Colonic mucosa (tissue), 4 donors: ENCODE measurements at places on chromosomes 1 and 21.
A peak's percentile ranks its signal among the peaks of the same experiment; 100 is the strongest.

DNA sequence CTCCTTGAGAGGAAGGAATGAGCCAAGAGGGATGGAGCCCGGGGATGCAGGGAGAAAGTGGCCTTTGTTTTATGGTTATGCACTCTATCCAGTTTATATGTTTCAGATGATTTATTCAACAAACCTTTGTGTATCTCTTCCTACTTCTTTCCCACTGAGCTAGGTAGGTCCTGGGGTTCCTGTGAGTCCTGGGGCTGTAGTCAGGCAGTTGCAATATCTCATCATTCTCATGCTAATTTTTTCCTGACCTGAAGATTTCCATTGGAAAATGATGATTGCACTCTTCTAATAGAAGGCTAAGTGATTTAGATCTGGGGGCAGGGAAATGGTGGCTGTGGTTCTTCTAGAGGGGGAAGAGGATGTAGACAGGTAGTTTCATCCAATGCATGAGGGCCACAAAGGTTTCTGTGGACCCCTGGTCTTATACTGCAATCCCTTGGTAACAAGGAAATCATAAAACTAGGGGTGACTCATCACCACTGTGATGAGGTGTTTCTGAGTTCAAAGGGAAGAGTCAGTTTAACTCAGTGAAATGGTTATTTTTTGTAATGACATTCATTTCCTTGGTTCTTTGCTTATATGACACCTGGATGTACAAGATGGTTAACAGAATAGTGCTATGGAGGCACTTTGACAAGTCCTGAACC, 20.2 kb downstream of the B3GALT5 start:
- DNase-seq = peak; percentile 18

DNA sequence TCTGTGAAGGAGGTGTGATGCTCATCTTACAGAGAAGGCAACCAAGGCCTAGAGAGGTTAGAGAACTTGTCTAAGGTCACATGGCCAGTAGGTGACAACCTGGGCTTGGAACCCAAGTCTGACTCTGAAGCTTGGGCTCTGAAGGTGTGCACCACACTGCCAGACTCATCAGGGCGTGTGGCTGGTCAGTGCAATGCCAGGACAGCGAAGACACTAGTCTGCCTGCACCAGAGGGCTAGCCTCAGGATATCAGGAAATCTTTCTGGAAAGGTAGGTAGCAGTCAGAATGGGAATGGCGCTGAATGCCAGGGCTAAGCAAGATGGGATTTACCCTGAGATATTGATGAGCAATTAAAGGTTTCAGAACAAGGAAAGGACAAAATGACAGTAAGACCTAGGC, 34.9 kb downstream of the ELK4 start:
- DNase-seq = no peak

- DNase-seq = no peak
These were observed 42.9 kb downstream of the VPS13D start for GRCh38 chr1:12272770-12273169.

DNA sequence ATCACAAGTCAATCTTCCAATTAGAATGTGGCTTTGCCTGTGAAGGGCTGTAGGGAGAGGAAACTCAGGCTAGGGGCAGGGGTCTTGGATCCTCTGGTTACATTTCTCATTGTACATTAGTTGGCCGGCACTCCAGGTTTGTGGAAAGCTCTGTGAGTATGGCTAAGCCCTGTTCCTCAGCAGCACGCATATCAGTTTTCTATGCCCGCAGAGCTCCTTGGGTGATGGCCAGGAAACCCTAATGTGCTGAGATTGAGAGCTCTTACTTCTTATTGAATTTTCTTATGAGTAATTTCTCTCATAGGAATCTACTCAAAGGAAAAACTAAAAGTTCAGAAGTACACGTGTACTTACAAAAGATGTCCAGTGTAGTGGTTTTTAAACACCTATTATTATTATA, 30.7 kb upstream of the STMN1 start:
- no peak for DNase-seq

DNA sequence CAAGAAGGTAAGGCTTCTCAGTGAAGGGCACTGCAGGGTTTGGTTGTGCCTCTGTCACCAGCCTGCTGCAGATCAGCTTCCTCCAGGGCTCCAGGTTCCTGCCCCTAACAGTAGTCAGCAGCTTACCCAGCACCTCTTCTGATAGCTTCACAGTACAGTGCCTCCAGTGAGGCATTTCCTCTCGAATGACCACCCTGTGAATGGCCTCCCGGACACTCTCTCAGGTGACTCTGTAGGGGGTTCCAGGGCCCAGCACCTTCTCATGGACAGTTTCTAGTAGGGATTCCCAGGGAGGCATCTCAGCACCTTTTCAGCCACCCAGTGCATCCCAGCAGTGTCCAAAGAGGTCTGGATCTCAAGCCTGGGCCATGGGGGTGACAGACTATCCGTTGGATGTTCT, 28.4 kb downstream of the USP48 start:
- DNase-seq = no peak

- peak; percentile 36 for DNase-seq
These were observed 1.0 kb downstream of the GALNT2 start for GRCh38 chr1:230067871-230068620.

DNA sequence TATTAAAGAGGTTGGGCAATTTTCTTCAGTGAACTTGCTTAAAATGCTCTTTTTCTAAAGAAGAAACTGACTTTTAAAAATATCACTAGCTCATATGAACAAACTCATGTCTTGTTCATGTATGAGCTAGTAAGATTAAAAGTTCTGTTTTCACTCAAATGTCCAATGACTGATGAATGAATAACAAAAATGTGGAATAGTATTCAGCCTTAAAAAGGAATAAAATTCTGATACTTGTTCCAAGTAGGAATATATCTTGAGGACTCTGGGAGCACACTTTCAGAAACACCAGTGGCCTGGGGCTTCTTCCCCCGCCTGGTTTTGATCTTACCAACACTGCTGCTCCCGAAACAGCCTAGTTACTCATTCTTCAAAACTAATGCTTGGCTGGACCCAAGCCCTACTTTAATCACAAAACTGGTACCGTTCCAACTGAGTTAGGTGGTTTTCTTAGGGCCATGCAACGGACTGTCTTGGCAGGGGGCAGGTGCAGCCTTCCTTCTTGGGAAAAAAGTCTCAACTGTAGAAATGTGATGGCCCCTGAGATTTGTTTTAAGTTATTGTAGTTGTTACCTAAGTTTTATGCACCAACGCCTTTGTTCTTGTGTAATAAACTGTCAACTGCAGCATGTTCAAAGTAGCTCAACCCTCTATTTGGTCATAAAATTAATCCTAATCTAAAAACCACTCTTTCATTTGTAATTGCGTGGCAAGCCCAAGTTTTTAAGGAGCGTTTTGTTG, 116.0 kb downstream of the ETS2 start:
- peak; percentile 59 for DNase-seq

DNA sequence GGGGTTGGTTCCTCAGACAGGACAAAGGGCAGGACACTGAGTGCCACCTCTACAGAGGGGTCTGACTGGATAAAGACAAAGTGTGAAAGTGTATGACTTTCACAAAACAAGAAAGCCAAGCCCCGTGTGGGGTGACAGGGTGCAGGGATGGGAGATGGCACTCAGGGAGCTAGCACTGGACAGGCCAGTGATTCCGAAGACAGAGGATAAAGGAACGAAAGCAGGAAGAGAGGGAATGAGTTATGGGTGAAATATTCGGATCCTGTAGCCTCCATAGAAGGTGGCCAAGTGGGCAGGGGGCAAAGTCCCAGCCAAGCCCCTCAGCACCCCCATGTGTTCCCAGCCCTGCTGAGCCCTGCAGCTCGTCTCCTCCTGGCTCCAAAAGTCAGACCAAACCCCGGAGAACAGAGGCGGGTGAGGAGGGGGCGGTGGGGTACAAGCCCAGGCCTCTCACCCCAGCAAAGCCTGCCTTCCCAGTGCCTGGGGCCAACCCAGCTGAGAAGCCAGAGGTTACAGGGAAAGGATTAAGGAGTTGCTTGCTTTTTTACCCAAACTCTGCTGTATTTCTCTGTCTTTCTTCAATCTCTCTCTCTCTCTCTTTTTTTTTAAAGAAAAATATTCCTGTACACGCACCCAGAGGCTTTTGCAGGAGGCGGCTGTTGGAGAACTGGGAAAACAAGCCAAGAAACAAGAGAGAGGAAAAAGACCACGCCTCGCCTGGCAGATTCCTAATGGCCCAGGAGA, 14.0 kb upstream of the WASF2 start:
- no peak for DNase-seq

GRCh38 chr1:1938613-1939295, 19.7 kb upstream of the TMEM52 start:
- no peak for DNase-seq

DNA sequence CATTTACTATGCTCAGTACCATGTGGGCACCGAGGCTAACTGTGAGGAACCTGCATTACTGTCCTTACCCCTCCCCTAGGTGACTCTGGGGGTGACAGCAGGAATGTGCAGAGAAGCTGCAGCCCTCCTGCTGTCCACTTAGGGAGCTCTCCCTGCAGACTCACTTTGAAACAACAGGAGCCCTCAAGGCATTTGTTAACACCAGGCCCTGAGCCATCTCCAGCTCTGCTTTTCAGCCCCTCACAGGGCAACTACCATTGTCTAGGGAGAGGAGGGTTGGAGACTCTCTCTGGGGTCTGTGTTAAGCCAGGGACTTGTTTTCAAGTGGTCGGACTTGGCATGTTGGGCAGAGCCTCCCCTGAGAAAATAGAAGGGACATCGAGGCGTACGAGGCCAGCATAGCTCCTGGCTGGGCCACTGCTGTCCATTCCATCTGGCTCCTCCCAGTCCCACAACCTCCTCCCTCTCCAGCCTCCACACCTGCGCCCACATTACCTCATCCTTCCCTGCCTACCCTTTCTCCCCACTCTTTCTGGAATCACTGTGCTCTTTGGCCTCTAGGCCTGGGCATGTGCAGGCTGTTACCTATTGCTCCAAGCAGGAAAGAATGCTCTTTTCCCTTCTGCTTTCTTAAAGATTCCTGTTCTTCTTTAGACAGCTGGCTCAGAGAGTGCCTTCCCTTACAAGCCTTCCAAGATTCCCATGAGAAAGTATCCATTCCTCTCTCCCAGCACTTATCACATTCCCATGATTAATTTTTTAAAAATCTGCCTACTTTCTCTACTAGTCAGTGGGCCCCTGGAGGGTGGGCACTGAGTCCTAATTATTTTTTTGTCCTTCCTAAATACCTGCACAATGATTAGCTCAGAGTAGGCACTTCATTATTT, 102.7 kb upstream of the GCLM start:
- DNase-seq = peak; percentile 58

DNA sequence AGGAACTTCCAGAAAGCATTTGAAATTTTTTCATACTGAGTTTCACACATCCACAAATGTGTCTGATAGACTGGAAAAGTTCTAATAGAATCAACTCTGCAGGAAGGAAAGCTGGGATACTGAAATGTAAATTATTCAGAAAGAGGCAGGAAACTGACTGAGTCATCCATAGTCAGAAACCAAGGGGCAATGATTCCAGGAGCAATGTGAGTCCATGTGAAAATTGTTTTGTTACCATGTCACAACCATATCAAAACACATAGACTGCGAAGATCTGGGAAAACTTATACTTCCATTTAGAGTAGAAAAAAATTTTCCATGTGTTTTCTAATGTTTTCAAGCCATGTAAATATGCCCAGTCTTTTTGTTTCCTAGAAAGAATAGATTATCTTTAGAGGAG, 142.3 kb upstream of the TMPRSS15 start:
- DNase-seq = no peak

DNA sequence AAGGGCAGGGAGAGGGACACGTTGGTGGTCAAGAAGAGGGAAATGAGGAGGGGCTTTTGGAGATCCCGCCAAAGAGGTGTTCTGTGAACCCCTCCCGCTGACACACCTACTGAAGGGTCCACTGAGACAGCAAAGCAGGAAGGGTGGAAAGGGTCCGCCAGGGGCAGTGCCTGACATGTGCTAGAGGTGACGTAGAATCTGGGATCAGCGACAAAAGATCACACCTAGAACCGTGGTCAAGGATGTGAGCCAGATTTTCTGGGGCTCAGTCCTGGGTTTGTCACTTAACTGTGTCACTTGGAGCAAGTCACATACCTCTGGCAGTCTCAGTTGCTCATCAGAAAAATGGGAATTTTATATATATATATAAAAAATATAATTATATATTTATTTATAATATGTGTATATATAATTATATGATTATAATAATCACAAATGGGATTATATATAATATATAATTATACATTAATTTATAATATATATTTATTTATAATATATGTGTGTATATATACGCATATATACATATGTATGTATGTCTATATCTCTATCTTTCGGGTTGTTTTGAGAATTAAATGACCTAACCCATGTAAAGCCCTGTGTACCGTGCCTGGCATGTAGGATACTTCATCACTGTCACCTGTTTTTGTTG, 35.0 kb upstream of the ATP5PO start:
- no peak for DNase-seq

DNA sequence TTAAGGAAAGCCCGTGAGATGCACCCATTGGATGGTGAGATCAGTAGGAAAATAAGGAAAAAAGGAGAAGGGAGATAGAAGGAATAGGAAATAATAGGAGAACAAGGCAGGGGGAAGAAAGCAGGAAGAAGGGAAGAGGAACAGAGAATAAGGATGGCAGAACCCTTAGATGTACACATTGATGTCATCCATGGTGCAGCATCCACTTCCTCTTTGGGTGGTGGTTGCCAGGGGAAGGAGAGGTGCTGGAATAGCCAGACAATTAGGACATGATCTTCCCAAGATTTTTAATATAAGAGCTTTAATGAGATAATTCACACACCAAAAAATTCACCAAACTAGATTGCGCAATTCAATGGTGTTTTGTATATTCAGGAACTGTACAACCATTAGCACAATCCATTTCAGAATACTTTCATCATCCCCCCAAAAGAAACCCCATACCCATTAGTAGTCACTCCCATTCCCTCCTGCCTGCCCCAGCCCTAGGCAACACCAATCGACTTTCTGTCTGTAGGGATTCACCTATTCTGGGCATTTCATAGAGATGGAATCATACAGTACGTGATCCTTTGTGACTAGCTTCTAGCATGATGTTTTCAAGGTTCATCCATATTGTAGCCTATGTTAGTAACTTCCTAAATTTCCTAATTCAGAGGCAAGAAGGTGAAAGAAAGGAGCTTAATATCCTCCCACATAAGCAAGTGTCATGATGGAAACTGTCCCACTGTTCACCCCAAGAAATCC, 121.4 kb downstream of the PLXNA2 start:
- DNase-seq = no peak

DNA sequence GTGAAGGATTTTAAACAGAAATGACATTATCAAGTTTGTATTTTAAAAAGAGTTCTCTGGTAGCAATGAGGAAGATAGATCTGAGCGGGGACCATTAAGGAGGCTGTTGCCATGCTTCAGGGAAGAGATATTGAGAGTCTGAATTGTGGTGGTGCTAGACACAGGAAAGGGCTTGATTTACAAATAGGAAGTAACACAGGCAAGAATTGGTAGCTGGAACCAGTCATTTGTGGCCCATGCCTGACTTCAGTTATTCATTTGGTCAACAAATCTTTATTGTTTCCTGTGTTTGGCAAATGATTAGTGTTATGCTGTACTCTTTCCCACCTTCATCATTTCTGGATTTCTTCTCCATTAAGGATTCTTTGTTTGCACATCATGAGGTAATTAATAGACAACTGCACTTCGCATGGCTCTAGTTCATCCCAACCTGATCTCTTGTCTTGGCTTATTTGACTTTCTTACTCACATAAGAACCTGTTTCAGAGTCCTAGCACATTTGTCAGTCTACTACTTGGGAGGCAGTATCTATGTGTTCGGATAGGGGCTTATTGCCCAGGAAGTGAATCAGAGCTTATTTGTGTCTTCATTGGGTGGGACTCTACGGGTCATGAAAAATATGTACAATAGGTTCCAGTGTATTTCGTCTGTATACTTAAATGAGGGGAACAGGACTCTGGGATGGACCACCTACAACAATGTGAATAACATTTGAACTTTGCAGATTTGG, 32.3 kb downstream of the EEIG2 start:
- DNase-seq = no peak
